Muscle of arm (tissue), 14 donors: ENCODE measurements at places on chromosomes 2 and 18.

DNA sequence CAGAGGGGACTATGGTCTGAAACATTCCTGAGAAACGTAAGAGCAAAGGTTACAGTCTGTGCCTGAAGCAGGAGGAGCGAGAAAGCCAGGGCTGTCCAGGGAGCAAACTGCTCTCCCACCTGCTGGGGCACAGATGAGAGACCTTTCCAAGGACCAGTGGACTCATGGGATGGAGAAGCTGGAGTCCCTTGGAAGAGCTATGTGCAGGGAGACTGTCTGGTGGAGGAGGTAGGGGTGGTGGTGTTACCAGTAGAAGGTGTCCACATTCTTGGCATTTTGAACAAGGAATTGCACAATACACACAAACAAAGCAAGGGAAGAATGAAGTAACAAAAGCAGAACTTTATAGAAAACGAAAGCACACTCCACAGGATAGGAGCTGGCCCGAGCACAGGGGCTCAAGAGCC is 97.9 kb upstream of the CYRIA start:
- DNase-seq: no peak

DNA sequence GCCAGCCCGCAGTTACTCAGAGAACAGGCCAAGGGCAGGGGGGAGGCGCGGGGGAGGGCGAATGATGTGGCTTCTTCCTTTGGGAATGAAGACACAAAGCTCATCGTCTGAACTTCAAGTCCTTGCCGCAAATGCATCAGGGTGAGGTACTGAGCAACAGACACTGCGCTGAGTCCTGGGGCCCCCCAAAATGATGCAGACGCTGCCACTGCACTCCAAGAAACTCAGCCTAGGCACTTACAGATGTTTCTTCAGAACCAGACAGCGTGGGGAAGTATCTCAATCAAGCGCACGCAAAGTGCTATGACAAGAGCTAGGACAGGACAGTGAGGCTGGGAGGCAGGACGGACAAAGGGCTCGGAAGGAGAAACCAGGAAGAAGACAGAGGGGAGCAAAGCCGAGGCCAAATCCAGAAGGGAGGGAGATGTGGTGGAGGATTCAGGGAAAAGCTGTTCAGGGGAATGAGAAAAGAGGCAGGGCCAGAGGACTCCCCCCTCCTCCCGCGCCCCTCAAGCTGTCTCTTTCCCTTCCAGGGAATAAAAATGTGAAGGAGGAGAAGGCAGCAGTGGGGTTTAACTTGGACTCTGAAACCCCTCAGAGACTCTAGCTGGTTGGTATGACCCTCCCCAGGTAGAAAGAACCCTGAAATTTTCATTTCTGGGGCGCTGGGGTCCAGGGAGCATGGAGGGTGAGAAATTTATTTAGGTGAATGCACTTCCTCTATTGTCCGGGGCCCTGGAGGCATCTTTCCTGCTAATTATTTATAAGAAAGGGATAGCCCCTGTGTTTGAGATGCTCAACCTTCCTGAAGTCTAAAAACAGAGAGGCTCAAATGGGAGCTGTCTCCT is 34.9 kb downstream of the CIB4 start:
- no peak for DNase-seq

DNA sequence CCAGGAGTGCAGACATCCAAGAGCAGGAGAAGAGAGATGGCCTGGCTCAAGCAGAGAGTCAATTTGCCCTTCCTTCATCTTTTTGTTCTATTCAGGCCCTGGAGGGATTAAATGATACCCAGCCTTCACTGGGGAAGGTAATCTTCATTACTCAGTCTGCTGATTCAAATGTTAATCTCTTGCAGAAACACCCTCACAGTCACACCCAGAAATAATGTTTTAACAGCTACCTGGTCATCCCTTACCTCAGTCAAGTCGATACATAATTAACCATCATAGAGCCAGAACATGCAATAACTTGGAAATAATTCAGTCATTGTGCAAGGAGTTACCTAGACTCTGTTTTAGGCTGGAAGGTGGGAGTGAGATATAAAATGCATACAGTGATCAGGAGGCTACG is 163.7 kb upstream of the TNP1 start:
- no peak for DNase-seq

DNA sequence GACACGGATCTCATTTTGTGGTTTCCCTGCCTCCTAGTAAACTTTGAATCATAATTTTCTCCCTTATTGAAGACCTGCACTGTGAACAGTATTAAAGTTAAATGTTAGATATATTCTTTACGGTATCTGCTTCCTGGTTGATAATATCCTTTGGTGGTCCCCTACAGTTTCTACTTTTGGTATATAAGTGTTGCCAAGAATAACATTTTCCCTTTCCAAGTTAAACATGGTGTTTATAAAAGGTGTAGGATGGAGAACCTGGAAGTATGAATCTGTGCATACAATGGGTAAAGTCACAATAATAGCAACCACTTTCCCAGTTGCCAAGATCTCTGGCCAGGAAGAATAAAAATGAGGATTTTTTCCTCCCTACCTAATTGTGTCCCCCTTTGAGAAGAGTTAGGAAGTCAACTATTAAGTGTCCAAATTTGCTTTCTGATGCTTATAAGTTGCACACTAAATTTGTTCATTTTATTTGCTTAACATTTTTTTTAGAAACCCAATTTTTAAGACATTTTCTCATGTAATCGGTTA is 201.0 kb upstream of the STK17B start:
- no peak for DNase-seq

DNA sequence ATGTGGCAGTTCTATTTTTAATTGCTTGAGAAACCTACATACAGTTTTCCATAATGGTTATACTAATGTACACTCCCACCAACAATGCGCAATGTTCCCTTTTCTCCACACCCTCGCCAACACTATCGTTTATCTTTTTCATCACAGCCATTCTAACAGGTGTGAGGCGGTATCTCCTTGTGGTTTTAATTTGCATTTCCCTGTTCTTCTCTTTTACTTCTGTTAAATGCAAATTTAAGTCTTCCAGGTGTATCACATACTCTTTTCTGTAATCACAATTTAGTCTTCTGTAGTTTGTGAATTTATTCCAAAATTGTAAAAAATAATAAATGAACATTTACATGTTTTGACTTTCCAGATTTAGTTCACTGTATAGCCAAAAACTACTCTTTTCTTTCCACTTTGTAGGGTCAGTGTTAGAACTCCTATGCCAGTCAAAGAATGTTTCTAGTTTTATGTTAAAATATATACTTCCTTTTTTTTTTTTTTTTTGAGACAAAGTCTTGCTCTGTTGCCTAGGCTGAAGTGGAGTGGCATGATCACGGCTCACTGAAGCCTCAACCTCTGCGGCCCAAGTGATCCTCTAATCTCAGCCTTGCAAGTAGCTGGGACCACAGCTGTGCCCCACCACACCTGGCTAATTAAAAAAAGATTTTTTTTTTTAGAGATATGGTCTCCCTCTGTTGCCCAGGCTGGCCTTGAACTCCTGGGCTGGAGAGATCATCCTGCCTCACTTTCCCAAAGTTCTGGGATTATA is 15.4 kb upstream of the ACYP2 start:
- no peak for DNase-seq

- no peak for DNase-seq
Observed at GRCh38 chr2:120344976-120345581, 857 bp upstream of the INHBB start.
